ENCODE measurements at places on chromosomes 4 and X.

DNA sequence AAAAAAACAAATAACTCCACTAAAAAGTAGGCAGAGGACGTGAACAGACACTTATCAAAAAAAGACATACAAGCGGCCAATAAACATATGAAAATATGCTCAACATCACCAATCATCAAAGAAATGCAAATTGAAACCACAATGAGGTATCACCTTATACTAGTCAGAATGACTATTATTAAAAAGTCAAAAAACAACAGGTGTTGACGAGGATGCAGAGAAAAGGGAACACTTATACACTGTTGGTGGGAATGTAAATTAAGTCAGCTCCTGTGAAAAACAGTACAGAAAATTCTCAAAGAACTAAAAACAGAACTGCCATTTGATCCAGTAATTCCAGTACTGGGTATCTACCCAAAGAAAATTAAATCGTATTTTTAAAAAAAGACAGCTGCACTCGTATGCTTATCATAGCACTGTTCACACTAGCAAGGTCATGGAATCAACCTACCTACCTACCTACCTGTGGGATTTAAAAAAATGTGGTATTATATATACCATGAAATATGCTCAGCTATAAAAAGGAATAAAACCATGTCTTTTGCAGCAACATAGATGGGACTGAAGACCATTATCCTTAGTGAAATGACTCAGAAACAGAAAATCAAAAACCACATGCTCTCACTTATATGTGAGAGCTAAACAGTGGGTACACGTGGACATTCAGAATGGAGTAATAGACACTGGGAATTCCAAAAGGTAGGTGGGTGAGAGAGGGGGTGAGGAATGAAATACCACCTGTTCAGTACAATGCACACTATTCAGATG is 24.8 kb upstream of the PTPN13 start:
- DNase-seq: no peak

GRCh38 chrX:132489578-132490419 is 961 bp upstream of the MBNL3 start:
- peak; percentile 2 for DNase-seq

DNA sequence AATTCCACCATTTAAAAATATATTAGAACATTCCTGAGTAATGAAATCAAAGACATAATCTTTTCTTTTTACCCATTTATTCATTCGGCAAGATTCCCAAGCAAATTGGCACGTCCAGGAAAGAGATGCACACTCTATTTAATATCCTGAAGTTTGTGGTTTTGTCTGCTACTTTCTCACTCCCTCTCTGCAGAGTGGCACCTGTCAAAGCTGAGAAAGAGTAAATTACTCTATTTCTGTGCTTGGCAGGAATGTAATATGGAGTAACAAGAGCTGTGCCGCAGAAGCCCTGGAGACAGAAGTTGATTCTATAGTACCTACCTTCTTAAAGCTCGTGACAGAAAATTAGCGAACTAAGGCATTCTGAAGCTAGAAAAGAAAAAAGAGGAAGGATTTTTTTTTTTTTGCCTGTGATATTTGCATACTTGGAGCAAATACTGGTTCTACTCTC is 5.5 kb downstream of the GSTCD start:
- peak; percentile 53 for DNase-seq

- DNase-seq: no peak
Measured at GRCh38 chrX:9650091-9650490, 115.6 kb downstream of the GPR143 start.

DNA sequence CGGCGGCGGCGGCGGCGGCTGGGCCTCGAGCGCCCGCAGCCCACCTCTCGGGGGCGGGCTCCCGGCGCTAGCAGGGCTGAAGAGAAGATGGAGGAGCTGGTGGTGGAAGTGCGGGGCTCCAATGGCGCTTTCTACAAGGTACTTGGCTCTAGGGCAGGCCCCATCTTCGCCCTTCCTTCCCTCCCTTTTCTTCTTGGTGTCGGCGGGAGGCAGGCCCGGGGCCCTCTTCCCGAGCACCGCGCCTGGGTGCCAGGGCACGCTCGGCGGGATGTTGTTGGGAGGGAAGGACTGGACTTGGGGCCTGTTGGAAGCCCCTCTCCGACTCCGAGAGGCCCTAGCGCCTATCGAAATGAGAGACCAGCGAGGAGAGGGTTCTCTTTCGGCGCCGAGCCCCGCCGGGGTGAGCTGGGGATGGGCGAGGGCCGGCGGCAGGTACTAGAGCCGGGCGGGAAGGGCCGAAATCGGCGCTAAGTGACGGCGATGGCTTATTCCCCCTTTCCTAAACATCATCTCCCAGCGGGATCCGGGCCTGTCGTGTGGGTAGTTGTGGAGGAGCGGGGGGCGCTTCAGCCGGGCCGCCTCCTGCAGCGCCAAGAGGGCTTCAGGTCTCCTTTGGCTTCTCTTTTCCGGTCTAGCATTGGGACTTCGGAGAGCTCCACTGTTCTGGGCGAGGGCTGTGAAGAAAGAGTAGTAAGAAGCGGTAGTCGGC is 528 bp downstream of the FMR1 start:
- peak; percentile 40 for DNase-seq

DNA sequence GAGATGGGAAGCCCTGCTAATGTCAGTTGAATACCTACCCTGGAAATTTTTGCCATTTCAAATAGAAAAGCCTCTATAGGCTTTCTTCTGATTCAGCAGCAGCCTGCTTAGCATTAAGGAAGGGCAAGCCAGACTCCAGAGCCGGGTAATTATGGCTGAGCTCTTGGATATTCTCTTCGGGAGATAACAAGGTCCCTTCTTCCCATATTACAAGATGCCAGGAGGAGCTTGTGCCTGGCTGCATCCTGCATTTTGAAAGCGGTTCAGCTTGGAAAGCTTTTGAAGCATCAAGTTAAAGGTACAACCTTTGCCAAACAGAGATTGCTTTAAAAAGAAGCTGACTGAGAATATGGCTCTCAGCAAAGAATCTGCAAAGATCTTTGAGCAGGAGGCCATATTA is 399.6 kb upstream of the RPS6KA3 start:
- no peak for DNase-seq

DNA sequence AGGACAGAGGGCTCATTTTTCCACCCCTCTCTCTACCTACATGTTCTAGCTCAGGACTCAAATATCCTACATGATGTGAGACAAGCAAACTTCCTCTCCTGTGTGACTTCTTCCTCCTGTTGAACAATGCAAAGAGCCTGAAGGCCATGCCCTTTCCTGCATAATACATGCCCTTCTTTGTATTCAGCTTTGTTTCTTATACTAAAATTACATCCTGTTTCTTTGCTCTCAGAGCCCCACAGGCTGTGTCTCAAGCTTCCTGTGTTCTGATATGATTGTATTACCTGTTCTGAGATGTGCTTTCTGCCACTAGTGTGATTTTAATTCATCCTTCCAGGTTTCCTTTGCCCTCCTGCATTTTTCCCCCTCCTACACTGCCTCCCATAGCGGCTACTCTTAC is 166.4 kb upstream of the AFF2 start:
- no peak for DNase-seq

GRCh38 chr4:109648266-109648996 is 54.8 kb downstream of the CASP6 start:
- DNase-seq: no peak

DNA sequence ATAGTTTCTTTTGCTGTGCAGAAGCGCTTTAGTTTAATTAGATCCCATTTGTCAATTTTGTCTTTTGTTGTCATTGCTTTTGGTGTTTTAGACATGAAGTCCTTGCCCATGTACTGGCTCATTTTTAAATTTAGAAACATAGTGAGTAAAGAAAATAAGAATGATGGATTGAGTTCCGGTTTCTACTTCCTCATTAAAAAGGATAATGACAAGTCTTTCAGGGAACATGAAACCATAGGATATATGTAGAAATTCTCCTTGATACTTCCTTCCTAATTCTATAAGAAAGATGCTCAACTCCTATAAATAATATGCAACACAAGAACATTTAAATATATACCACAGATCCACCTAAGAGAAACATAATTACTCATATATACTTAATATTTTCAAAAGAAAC is 240.9 kb downstream of the BANK1 start:
- no peak for DNase-seq

DNA sequence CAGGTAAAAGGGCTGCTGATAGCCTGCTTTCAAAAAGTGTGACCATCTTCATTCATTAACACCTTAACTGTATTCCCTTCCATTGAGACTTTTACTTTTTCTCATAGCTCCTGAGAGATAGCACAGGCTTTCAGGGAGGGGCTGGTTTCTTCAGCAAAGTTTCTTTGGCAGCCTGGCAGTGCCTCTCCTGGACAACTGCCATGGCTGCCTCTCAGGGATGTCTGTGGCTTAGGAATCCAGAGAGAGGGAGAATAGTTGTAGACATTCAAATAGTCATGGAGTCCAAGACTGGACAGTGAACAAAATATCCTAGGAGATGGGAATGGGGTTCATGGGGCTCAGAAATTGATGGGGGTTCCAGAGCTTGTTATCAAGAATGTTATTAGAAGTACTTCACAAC is 81.1 kb downstream of the FAM47B start:
- DNase-seq: no peak

- DNase-seq: no peak
Measured at GRCh38 chrX:85024044-85024443, 20.4 kb downstream of the APOOL start.

DNA sequence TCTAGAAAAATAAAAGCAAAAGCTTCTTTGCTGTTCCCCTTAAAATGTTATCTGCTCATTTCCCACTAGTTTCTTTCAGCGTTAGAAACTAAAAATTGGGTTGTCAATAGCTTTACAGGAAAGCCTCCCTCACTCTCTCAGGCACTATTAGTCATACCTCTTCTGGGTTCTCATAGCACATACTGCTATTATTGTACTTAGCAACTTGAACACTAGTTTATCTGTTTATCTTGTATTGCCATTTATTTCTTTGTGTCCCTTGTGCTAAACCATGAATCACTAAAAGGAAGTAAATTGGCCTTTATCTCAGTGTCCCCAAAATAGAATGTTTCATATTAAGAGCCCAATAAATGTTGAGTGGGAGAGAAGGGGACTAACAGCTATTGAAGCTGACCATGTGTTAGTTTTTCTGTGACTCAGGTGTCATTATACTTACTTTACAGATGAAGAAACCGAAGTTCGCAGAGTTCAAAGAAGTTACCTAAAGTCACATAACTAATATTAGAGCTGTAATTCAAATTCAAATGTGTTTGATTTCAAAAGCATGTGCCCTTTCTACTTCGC is 124.8 kb upstream of the CITED1 start:
- no peak for DNase-seq

DNA sequence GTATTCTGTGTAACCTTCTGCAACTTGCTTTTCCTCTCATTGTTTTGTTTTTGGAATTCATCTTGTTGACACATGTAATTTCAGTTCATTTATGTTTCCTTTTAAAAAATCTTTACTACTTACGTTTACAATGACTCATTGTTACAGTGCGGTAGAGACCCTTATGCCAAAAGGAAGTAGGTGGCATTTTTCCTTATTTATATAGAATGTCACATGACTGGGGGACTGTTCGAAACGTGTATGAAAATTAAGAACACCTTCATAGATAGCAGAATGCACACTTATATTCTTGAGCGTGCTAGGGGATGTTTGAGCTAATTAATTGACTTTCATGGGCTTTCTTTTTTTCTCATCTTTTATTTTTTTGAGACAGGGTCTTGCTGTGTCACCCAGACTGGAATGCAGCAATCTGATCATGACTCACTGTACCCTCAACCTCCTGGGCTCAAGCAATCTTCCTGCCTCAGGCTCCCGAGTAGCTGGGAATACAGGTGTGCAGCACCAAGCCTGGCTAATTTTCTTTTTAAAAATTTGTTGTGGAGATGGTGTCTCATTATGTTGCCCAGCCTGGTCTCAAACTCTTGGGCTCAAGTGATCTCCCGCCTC is 7.3 kb downstream of the REPS2 start:
- no peak for DNase-seq

- DNase-seq: no peak
Measured at GRCh38 chr4:39931441-39931901, 46.2 kb downstream of the PDS5A start.

DNA sequence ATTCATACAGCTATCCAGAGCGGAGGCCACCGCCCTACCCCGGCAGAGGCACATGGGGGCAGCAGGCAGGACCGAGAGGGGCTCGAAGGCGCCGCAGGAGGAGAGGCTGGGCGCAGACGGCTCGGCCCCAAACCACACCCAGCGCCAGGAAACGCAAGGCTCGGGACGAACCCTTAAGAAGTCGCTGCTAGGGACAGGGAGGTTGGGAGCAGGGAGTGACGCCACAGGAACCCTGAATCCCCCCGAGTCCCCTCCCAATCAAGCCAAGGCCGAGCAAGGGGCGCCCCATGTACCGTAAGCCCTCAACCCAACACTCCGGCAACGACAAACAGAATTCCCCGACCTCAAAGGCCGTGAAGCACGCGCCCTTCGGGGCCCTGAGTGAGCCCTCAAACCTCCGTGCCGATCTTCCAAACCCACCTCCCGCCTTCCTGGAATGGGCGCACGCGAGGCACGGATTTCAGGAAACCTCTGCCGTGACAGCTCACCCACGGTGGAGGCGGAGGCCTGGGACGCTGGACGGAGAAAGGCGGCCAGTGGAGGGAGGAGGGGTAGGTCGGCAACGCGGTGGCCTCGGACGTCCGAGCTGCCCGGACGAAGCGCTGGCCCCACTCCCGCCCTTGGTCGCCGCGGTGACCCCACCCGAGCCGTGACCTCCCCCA is 1.8 kb downstream of the ZFYVE28 start:
- no peak for DNase-seq

- peak; percentile 53 for DNase-seq
Measured at GRCh38 chr4:166144607-166145006, 271.6 kb downstream of the TLL1 start.

- peak; percentile 27 for DNase-seq
Measured at GRCh38 chr4:186249785-186250754, 15.9 kb upstream of the F11 start.

GRCh38 chr4:53991821-53992220 is 72.6 kb downstream of the CHIC2 start:
- no peak for DNase-seq

DNA sequence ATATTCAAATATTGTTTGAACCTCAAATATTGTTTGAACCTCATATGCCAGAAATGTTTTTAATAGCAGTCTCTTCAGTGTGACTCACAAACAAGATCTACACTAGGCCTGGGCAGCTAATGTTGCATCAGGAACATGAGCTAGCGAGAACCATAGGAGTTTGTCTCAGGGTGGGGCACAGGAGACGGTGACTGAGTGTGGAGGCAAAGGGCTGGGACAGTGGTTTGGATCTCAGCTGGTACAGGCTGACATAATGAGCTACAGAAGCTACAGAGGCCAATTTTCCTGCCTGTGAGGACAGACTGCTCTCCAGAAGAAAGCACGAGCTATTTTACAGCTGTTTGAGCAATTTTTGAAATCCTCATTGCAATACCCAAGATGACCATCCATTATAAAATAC is 224.7 kb downstream of the CENPC start:
- DNase-seq: no peak

DNA sequence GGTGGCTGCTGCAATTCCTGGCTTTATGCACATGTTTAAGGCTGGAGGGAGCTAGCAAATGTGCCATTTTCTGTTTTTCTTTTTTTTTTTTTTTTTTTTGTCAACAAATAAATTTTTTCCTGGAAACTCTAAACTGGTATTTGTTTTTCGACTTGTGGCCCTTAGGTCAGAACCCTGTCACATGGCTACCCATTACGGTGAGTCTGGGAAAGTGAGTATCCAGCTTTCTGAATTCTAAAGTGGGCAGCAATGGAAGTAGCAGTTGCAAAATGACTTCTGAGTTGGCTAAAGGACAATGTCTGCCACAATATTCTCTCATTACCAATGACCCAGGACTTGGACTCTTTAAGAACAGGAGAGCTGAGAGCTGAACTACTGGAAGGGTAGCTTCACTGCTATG is 225.1 kb upstream of the CENPE start:
- no peak for DNase-seq

Measured in EL (cell line).